ENCODE measurements at places on chromosomes 2 and 18.

DNA sequence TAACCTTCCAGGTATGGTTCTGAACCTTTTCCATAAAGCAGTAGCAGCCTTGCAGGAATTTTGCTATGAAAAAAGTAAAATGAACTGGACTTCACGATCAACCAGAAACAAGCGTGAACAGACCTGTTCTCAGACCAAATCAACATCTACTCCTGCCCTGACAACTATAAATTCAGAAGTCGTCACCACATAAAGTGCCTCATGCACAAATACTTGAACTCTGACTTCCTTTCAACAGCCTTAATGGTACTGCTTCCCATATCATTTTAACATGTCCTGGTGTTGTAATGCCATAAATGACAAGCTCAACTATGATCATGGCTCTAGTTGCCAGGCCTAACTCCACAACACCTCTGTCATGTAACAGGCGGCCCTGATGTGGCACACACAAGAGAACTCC is 262.4 kb downstream of the MTX2 start:
- no peak for DNase-seq

GRCh38 chr18:67514901-67515540 is 1.5 kb downstream of the DSEL start:
- DNase-seq: no peak

- DNase-seq: no peak
Observed at GRCh38 chr2:224369028-224369632, 32.8 kb downstream of the FAM124B start.

GRCh38 chr2:144503242-144503641 is 16.7 kb downstream of the ZEB2 start:
- no peak for DNase-seq

DNA sequence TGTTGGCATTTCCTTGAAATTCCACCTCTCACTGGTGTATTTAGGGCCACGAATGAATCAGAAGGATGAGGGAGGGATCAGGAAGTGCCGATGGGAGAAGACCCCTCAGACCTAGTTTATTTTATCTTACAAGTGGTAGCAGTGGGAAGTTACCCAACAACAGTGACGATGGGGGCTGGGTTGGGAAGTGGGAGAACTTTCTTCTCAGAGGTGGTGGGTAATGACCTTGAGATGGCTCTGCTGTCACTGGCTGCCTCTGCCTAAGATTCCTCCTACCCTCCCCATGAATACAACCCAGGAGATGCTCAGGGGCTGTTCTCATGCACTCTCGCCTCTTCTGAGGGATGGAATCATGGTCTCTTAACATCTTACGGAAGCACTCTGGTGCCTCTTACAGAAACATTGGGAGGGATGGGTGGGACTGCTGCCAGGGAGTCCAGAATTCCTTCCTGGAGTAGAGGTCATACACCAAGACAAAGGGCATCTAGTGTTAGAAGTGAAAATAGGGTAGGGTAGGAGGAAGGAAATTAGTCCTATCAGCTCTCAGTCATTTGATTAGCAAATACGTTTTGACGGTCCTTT is 58.5 kb upstream of the TXNDC2 start:
- no peak for DNase-seq

DNA sequence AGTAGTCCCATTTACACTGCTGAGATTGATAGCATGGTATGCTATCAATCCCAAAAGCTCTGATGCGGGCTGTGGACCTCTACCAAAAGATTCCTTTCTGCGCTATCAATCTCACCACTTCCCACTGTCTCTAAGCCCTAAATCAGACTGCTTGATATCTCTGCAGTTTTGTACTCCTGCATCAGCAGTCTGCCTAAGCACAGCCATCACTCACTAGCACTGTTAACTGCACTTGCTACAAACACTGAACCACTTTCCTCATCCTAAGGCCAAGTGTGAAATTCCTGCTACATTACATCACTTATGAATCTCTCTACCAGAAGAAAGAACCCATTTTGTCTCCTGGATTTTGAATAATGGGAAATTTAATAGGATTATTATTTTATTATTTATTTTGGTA is 237.0 kb downstream of the HNMT start:
- no peak for DNase-seq

DNA sequence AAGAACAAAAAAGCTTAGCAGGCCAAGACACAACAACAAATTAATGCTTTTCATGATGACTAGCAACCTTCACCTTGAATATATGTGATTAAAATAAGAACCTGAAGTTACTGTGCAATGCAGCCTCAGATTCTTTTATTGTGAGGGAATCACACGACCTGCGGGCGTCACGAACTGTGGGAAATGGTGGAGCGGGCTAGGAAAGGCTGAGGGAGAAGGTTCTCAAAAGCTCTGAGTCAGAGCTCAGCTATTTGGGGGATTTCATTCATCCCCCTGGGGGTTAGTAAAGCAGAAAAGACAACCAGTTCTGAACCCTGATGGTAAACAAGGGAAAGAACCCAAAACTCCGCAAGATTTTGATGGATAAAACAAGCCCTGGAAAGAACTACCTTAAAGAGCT is 89.3 kb upstream of the NCKAP5 start:
- DNase-seq: no peak

DNA sequence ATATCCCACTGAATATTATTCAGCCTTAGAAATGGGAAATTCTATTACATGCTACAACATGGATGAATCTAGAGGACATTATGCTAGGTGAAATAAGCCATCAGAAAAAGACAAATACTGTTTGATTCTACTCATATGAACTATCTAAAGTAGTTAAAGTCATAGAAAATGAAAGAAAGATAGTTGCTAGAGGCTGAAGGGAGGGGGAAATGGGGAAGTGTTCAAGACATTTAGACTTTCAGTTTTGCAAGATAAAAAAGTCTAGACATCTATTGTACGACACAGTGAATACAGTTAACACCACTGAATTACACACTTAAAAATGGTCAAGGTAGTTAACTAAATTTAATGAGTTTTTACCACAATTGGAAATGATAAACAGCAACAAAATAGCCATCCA is 835.9 kb upstream of the CHAC2 start:
- no peak for DNase-seq

- DNase-seq: no peak
Observed at GRCh38 chr2:95374451-95374920, 28.0 kb upstream of the FAHD2A start.

GRCh38 chr2:161412346-161412745 is 3.8 kb upstream of the TBR1 start:
- no peak for DNase-seq

DNA sequence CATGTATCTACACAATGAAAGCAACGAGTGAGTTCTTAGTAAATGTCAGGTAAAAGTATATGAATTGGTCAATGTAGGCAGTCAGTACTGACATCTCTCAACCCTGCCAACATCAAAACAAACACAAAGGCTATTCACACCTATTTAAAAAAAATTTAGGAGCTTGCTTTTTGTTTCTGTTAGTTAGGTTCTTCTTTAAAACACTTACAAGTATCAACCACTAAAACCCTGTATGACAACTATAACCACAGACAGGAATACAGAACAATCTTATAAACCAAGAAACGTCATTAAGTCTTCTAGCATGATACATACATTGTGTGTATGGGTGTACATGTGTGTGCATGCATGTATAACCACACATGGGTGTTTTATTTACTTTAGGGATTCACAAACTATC is 131.0 kb downstream of the TCF4 start:
- DNase-seq: no peak

DNA sequence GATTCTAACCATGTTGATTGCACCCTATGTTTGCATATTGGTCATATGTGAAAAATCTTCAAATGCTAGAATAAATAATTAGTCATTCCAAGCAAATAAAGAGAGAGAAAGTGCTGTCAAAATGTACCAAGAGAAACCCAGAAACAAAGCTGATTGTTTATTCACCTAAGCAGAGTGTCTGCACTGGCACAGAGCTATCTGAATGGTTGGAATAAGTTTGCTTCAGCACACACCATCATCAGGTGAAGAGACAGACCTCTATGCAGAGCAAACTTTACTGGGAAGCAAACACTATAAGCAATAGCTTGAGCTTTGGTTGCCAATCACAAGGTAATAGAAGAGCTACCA is 25.4 kb downstream of the DSG4 start:
- DNase-seq: no peak

DNA sequence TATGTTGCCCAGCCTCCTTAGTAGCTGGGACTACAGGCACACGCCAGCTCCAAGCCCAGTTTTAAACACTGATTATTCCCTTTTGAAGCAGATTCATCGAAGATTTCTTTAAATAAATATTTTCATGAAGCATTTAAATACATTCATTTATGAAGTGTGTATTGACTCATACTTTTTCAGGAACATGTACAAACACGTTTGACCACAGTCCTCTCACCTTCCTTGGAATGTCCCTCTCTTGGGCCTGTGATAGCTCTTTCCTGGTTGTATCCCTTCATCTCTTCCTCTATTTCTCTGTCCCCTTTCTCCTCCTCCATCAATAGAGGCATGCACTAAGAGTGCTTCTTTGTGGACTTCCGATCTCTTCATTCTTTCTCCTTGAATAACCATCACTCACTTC is 2.5 kb downstream of the PSTPIP2 start:
- no peak for DNase-seq

DNA sequence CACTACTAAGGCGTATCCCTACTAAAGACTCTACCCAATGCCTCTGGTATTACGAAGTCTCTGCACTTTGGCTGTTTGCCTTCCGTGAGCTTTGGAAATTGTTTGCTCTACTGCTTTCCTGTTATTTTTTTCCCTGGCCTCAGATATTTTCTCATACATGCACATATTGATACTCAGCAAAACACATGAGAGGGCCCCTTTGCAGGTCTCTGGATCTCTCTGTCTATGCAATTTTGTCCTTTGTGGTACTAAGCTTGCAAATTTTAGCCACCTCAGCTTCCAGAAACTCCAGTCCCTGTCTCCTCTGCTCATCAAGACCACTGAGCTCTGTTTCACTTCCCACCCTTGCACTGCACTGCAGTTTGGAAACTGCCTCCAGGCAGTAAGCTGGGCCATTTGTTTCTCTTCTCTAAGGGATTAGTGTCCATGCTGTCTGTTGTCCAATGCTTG is 46.6 kb downstream of the TAF1B start:
- DNase-seq: no peak

DNA sequence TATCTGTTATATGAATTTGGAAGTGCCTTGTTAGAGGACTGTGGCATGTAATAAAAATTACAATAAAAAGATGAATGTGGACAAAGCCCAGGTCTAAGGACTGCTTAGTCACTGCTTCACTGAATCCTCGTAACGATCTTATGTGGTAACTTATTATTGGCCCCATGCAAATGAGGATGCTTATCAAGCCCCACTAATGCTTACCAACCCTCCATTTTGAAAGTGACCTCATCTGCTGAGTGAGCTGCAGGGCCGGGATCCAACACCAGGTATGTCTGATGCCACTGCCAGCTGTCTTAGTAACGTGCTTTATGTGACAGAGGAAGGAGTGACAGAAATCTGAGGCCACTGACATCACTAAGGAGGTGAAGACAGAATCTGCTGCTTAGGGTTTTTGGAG is 65.3 kb upstream of the CCDC85A start:
- no peak for DNase-seq

DNA sequence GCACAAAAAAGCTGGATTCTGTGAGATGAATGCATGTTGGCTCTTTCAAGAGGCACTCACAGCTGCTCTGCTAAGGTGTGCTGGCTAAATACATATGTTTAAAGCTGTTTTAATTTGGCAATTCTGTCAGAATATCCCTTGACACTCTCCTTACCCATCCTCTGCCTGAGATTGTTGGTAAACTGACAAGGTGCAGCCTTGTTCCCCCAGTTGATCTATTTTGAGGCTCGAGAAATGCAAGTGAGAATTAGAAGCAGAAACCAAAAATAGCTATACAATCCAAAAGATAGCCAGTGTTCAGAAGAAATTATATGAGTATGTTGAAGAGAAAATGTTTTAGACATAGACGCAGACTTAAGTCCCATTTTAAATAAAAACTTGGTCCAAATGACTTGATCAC is 971.7 kb upstream of the GYPC start:
- DNase-seq: no peak

GRCh38 chr18:63974991-63975390 is 5.1 kb downstream of the SERPINB8 start:
- DNase-seq: no peak

- DNase-seq: no peak
Observed at GRCh38 chr18:46950064-46950656, 32.8 kb downstream of the KATNAL2 start.

DNA sequence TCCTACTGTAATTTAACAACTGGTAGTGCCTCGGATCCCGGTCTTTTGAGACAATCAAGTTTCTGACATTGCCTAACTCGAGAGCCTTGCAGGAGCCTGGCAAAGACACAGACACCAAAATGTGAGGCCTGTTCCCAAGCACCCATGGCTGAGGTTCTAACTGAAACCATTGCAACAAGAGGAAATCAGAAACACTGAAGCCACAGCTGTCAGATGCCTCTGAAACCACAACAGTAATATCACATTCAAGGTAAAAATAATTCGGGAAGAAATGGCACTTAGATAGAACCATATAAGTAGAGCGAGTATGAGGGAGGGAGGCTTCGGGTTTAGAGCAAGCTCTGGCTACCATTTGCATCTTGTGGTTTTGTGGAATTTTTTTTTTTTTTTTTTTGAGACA is 285.9 kb downstream of the FBXO15 start:
- DNase-seq: no peak

DNA sequence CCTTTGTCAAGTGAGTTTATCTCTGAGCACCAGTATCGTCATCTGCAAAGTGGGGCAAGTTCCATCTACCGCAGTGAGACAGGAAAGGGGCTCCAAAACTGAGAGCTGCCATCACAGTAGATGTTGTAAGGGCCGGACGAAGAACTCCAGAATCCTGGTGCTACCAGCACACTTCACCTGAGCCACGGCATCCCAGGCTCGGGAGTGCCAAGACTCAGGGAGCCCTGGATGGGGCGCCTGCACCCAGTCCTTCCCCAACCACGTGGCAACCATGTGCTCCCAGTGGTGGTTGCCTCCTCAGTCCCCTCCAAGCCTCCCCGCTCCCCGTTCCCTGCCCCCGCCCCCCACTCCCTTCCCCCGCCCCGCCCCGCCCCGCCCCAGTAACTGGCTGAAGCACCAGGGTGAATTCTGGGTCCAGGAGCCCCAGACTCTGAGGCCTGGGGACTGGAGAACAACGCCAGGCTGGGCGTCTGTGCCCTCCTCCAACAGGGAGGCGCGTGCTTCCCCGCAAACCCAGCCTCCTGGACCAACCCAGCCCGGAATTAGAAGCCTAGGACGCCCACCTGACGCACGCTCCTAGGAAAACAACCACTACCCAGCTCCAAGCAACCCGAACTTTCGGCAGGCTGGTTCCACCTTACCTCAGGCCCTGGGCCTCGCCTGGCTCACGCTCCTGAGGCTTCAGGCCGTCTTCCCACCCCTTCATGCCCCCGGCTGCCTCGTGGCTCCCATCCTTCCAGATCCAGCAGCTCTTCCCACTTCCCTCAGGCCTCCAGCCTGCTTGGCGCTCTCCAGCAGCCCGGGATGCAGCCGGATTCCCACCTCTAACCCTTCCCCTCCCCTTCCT is 67.6 kb downstream of the LAMA3 start:
- DNase-seq: no peak

Measured in substantia nigra (tissue), 51 donors.